Right lung (tissue), 10 donors: ENCODE measurements at places on chromosomes 2 and 18. TPM values are rescaled to one million over a fixed set of nuclear protein-coding genes. Genes with fewer than 3 reads are reported as not detected.

DNA sequence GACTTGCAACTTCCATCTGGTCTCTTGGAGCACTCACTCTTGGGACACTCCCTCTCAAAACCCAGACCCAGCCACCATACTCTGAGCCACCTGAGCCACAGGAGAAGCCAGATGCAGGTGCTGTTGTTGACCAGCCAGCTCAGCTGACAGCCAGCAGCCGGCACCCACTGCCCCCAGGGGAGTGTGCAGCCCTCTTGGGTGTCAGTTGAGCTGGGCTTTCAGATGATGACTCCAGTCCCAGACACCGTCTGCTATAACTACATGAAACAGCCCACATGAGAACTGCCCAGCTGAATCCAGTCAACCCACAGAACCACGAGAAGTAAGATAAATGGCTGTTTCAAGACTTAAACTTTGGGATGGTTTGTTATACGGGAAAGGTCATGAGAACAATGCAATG is 10.7 kb upstream of the IGFBP2 start:
- no peak for DNase-seq

Gene HAUS1
- 56.1 TPM for polyA plus RNA-seq

DNA sequence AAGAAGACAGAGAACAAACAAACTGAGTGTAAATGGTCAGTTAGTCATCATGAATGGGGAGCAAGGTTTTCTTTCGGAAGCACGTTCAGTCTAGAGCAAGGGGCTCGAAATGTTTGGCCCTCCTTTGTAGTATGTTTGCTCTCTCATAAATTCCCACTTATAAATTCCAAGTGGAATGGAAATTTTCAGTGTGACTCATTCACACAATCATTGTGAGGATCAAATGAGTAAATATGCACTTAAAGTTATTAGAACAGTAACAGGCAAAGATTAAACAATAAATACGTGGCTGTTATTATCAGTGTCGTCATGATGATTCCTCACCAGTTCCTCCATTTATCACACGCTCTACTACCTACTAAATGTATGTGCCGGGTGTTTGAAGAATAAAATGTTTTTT is 10.5 kb downstream of the CNGA3 start:
- no peak for DNase-seq

Gene EIF2AK3
- polyA plus RNA-seq: 22.4 TPM

GRCh38 chr2:30705711-30706533 is 101.3 kb downstream of the CAPN13 start:
- DNase-seq: no peak
